ENCODE measurements at places on chromosomes 11 and 22. TPM values are rescaled to one million over a fixed set of nuclear protein-coding genes. Genes with fewer than 3 reads are reported as not detected.

CCDC87 gene
- total RNA-seq = 0.21 TPM

IL10RA gene
- total RNA-seq = 86.6 TPM

- no peaks in the 10 kb centered on the region for H3K36me3 ChIP-seq
- H3K4me1 ChIP-seq = no peaks in the 10 kb centered on the region
- DNase-seq = no peak
- H3K4me3 ChIP-seq = no peak overlapping the region
These were observed 85.5 kb downstream of the NELL1 start for GRCh38 chr11:20754933-20755332.

RANGAP1 gene
- 185 TPM for total RNA-seq

FJX1 gene
- 0.26 TPM for total RNA-seq

DNA sequence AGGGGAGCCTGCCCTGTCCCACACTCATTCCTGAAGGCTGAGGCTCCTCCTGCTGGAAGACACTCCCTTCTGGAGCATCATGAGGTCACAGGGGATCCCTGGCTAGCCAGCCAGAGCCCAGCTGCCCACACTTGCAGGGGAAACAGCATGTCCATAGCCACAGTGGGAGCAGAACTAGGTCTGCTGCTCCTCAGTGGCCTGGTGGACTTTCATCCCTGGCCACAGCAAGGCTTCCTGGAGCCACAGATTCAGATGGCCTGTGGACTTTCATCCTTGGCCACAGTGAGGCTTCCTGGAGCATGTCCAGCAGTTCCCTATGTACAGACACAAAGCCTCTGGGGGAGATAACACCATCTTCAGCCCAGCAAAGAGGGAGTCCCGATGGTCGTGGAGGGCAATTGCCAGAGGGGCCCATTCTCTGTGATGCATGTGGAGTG lies 5.9 kb upstream of the APOL6 start:
- no peaks in the 10 kb centered on the region for H3K36me3 ChIP-seq
- no peaks in the 10 kb centered on the region for H3K27me3 ChIP-seq
- peaks cover 12% of the 10 kb centered on the region for H3K4me1 ChIP-seq
- H3K4me3 ChIP-seq = no peak overlapping the region
- H3K27ac ChIP-seq = no peak overlapping the region

All from activated CD4-positive, alpha-beta T cell treated with anti-CD3 and anti-CD28 coated beads, Interleukin-2, amount 10 ng/mL, durations not matched to agents 24 days and 14 days (primary cell).